Type B pancreatic cell (in vitro differentiated cells): ENCODE measurements at places on chromosomes 5 and 9. TPM values are rescaled to one million over a fixed set of nuclear protein-coding genes. Genes with fewer than 3 reads are reported as not detected.
A peak's percentile ranks its signal among the peaks of the same experiment; 100 is the strongest.

Gene ENTPD2
- total RNA-seq: 3.3 and 6.4 TPM in 2 replicates

Gene DIRAS2
- total RNA-seq: 2.0 and 5.2 TPM in 2 replicates

Gene CORO2A
- 9.9 and 28.5 TPM in 2 replicates for total RNA-seq

Gene TMEM215
- total RNA-seq: 0.27 TPM in 1 of 2 replicates, not detected in the other

Gene CYLC2
- total RNA-seq: not detected in 2 replicates

Gene ANKRD55
- total RNA-seq: not detected in 2 replicates

Gene SLC6A3
- total RNA-seq: 0.19 TPM in 2 replicates

Gene PFN3
- total RNA-seq: not detected in 2 replicates

Gene BAAT
- 0.48 and 0.53 TPM in 2 replicates for total RNA-seq

GRCh38 chr9:8486095-8486494 lies 686.5 kb upstream of the DMAC1 start:
- no peak for DNase-seq

DNA sequence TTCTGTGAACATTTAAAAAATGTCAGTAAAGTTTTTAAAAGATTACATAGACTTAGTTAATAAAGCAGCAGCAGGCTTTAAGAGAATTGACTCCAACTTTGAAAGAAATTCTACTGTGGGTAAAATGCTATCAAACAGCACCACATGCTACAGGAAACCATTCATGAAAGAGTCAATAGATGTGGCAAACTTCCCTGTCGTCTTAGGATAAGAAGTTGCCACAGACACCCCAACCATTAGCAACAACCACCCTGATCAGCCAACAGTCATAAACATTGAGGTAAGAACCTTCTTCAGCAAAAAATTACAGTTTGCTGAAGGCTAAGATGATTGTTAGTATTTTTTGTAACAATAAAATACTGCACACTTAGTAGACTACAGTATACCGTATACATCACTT lies 278.2 kb downstream of the CSNK1G3 start:
- DNase-seq: no peak

- no peak for DNase-seq
Observed at GRCh38 chr5:89313044-89313443, 430.1 kb upstream of the MEF2C start.

DNA sequence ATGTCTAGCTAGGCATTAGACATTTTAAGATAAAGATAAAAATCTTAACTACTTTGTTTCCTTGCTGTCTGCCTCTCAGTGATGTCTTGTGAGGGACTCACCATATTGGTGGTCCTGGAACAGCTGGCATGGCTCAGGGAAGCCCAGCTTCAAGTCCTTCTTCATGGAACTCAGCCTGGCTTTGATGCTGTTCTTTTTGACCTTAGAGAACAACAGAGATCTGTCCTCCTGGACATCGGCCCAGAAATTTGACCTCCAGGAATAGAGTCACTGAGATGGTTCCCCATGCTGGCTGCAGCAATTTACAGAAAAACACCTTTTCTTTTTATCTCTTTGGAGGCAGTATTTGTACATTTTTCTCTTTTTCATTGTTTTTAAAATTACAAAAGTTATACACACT lies 235.5 kb upstream of the WWC1 start:
- DNase-seq: no peak

DNA sequence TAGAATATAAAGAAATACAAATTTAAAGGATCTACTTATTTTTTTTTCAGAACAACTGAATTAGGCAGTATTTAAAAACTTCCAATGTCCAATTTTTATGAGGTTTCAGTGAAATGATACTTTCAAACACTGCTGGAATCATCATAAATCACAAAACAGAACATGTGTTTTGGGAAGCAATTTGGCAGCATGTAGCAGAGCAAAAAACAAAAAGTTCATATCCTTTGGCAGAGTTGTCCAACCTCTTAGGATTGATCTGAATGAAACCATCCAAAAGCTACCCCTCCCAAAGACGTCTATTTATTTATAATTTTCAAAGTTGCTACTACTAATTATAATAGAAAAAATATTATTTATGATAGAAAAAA lies 192.4 kb upstream of the PUM3 start:
- DNase-seq: no peak

GRCh38 chr5:140609126-140609525 lies 23.8 kb downstream of the CD14 start:
- no peak for DNase-seq

- no peak for DNase-seq
Observed at GRCh38 chr9:37300620-37301019, 121.9 kb upstream of the GRHPR start.

DNA sequence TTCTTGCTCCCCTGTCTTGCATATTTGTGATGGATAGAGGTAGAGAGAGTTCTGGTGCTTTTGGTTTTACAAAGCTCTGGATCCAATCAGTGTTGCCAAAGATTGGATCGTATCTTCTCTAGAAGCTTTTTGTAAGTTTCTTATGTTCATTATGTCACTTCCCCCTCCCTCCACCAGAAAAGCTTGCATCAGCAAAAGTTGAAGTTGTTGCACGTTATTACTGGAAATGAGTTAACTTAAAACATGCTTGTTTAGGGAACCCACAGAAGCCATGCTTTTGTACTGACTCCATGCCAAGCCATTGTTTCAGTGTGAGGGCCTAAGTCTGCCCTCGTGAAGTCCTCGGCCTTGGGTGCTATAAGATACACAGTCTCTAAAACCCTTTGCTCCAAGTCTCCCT lies 186.5 kb downstream of the ERCC6L2 start:
- no peak for DNase-seq

DNA sequence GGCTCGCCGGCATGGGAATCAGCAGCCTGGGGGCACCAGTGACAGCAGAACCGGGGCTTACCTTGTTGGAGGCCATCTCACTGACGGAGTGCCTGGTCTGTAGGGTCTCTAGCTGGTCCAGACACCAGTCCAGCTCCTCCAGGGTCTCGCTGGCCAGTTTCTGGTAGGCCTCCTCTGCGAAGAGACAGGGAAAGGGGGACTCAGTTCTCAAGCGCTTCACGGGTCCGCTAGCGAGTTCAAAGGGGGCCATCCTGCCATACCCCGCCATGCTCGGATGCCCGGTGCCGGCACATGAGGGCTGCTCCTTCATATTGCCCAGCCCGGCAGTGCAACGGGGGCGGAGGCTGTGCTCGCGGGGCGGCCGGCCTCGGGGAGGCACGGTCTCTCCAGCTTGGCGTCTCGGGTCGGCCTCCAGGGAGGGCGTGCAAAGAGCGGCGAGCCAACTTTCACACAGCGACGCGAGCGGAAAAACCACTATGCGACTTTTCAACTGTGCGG lies 456.0 kb downstream of the RAB3C start:
- DNase-seq: no peak

DNA sequence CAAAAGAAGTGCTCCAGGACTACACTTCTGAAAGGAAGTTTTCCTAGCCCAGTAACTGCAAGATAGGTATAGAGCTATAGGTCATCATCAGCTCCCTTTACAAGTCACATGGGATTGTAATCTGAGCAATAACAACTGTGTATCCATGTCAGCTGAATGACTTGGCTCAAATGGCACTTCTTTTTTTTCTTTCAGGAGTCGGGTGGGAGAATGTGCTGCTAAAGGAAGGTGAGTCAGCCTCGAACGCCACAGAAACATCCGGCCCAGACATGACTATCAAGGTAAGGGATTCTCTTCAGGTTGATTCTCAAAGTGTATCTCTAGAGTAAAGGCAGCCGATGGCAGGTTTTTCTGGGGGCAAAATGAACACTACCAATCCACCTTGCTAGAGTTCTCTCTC lies 192.2 kb downstream of the C9orf152 start:
- no peak for DNase-seq

DNA sequence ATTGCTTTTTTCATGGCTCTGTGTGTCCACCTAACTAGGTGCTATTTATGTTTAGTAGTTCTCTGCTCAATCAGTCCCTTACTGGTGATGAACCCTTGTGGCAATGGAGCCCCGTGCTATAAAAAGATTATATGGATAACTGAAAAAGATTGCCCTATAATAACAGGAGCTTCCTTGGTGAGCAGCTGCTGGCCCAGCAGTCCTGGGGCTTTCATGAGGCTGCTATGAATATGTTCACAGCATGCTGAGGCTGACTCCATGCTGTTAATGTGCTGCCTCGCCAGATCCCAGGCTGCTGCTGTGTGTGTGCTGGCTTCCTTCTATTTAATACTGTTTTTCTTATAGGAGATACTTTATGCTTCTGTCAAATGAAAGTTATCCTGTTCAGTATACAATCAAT lies 357.5 kb downstream of the TAF11L14 start:
- no peak for DNase-seq

DNA sequence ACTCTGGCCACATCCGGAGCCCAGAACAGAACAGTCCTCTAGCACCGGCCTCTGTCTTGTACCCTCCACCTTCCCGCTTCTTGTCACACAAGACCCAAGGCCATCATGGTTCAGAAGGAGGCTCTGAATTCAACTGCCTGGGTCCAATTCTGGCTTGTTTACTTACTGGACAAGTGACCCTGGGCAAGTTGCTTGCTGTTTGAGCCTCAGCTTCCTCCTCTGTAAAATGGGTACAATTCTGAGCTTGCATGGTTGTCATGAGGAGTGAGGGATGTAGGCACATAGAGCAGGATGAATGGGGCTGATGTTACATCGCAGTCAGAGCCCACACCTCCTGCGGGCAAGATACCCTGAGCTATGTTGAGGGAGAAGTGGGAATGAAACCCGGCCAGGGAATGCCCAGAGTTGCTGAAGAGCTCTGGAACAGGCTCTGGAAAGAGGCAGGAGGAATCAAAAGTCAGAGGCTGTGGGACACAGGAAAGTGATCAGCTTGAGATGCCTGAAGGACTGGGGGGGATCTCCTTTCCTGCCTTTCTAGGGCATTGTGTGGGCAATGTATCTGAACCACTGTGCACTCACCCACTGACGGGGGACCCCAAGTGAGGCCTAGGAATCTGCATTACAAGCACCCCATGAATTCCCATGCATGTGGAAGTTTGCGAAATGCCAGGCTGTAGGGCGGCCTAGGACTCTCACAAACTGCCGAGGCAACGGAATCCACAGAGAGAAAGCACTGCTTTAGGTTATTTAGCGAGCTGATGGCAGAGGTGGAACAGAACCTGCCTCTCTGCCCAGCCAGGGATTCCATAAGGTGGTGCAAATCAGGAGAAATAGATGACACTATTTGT lies 29.4 kb upstream of the IL17B start:
- DNase-seq: no peak

- no peak for DNase-seq
Observed at GRCh38 chr9:2727966-2728613, 10.8 kb downstream of the KCNV2 start.

DNA sequence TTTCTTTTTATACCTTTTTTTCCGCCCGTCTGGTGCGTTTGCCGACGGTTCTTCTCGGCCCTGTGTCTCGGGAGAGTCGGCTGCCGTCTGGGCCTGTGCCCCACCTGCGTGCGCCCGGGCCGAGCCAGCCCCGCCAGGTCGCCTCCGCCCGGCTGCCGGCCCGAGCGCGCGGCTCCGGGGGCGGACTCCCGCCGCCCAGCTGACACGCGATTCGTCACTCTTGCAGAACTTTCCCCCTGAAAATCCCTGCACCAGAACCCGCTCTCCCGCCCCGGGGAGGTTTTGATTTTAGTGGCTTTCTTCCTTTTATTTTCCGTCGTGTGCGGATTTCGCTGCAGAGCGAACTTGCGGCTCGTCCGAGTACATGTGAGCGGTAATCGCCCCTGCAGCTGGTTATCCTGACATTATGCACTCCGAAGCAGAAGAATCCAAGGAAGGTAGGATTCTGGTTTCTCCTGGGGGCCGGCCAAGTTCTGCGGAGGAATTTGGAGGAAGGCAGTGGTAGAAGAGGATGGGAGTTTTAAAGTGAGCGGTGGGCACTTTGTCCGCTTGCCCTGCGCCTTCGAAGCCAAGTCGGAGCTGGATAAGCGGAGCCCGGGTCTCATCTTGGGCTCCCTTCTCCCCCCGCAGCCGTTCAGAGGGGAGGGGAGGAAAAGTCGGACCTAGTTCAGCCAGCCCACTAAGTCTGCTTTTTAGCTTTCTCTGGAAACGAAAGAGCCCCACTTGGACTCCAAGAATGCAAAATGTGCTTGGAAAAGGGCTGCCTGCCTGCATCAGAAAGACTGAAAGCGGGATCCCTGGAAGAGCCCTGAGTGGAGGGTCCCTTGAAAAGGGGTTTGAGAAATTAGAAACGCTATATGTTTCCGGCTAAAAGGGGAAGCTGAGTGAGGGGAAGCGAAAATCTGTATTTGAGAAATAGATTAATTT lies at the start of gene TNFAIP8:
TSS of gene TNFAIP8 (plus strand) at position 335 of the 927 bp plus-strand sequence. CDS start at position 407, 72 bp downstream.
- DNase-seq: no peak

DNA sequence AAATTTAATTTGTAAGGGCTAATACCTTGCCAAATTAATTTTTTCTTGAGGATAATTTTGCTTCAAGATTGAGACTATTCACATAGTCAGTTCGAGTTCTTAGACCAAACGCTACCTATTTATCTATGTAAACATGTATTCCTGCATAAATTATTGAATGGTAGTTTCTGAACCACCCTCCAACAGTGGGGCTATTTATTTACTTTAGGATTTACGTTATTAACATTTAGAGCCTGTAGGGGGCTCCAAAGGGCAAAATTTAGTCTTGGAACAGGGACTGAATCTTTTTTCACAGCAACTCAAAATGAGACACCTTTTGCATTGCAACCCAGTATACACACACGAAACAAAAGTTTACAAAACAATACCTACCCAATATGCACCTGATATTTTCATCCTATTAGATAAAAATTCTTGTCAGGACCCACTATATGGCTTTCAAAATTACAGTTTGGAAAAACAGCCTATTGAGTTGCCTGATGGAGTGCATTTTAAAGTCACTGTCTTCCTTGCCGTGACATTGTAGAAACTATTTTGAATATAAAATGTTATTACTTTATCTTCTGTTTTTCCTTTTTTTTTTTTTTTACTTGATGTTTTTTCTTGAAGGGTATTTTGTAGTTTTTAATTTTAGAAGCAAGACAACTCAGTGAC lies 47.1 kb upstream of the POU4F3 start:
- DNase-seq: no peak

DNA sequence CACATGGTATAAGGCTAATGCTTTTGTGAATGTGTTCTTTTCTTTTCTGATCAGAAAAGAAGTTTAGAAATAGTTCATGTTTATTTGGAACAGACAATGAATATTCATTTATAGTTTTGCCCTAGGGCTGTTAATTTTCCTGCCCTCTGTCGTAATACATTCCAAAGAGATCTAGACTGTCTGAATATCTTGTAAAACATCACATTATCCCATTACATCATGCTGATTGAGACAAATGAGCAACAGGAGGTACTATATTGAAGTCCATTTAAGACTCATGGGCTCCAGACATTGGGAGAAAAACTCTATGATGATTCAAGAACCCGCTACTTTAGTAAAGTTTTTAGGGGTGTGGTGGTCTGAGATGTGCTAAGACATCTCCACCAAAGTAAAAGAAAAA lies 121.2 kb upstream of the MAP1B start:
- no peak for DNase-seq

- DNase-seq: no peak
Observed at GRCh38 chr5:38551030-38552017, 5.1 kb downstream of the LIFR start.

- DNase-seq: peak; percentile 63
Observed at GRCh38 chr5:176774216-176775171, 35.9 kb upstream of the UNC5A start.

- DNase-seq: no peak
Observed at GRCh38 chr5:154264549-154265196, 74.1 kb downstream of the GALNT10 start.

- DNase-seq: no peak
Observed at GRCh38 chr5:135263022-135263668, 135.9 kb downstream of the MACROH2A1 start.

- no peak for DNase-seq
Observed at GRCh38 chr5:98585661-98586310, 187.7 kb upstream of the RGMB start.
